ENCODE measurements at places on chromosomes 6 and 20. TPM values are rescaled to one million over a fixed set of nuclear protein-coding genes. Genes with fewer than 3 reads are reported as not detected.

The RSPH4A gene
- total RNA-seq: not detected

The AKAP12 gene
- total RNA-seq: 1.8 TPM

The CLIC5 gene
- 0.24 TPM for total RNA-seq

The LY6G6D gene
- total RNA-seq: not detected

The BTNL2 gene
- not detected for total RNA-seq

The RBPJL gene
- not detected for total RNA-seq

The SRMS gene
- total RNA-seq: 0.44 TPM

The DOK5 gene
- 0.12 TPM for total RNA-seq

The ZNF311 gene
- total RNA-seq: 1.1 TPM

The CFAP61 gene
- total RNA-seq: not detected

The BTN1A1 gene
- total RNA-seq: not detected

The GRM4 gene
- total RNA-seq: not detected

The KAT14 gene
- total RNA-seq: 6.8 TPM
